SK-N-MC (cell line): ENCODE measurements at places on chromosomes 1 and 21.

GRCh38 chr1:160776178-160776577, 19.8 kb upstream of the LY9 start:
- DNase-seq = no peak

GRCh38 chr21:41931041-41931451, 22.8 kb downstream of the C2CD2 start:
- no peak for DNase-seq

DNA sequence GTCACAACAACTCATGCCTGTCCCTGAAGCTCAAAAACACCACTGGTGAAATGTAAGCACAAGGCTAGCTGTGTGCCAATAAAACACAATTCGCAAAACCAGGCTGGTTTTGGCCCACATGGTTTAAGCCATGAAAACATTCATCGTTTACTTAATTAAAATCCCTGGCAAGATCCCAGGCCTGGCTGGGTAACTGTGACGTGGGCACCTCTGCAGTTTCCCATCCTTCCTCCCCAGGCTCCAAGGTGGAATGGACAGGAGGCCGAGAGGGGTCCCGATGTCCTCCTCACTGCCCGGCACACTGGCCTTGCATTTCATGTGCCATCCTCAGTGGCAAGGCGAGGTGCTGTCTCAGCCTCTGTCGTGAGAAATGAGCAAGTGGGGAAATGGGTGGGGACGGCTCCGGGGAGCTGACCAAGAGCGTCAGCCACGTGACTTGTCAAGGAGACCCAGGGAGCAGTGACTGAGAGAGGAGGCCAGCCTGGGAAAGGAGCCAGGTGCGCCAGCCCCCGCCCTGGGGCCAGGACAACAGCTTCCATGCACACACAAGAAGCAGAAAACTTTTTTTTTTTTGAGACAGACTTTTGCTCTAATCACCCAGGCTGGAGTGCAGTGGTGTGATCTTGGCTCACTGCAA, 153.1 kb upstream of the RAB4A start:
- no peak for DNase-seq

DNA sequence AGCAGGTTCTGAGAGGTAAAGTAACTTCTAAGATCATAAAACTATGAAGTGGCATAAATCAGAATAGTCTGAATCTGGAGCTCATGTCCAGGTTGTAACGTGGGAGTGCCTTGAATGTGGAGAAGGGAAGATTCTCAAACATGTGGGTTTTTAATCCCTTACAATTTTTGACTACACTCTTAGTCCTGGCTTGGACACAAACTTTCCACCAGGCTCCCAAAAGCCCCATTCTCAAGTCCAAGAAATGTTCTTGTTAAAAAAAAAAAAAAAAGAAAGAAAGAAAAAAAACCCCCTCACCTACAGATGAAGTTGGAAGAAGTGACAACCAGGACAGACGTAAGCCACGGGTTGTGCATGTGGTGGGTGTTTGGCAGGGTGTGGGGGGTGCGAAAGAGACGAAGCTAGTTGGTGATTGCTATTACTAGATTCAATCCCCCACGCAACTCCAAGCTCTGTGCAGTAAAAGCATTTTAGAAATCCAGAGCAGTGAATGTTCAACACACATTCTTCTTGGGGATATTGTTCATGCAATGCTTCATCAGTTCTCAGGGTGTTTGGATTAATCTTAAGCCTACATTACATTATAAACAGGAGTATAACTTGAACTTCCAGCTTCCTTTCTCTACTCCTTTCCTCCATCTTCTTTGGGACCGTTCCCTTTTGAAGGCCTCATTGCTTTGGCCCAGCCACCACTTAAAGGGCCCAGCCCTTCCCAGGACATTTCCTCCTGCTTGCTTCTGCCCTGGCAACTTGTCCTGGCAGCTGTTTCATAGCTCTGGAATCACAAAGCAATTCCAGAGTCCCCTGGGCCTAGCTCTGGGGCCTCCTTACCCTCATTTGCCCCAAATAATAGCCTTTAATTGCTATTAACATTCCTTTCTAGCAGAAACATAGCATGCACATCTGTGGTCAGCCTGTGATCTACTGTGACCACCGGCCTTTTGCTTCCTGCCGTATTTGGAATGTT, 41.8 kb downstream of the PHC2 start:
- no peak for DNase-seq
